Activated CD4-positive, alpha-beta T cell treated with anti-CD3 and anti-CD28 coated beads, Interleukin-2, amount 50 U/mL, for 48 hours (primary cell): ENCODE measurements at places on chromosomes 13 and 19.
A peak's percentile ranks its signal among the peaks of the same experiment; 100 is the strongest.

DNA sequence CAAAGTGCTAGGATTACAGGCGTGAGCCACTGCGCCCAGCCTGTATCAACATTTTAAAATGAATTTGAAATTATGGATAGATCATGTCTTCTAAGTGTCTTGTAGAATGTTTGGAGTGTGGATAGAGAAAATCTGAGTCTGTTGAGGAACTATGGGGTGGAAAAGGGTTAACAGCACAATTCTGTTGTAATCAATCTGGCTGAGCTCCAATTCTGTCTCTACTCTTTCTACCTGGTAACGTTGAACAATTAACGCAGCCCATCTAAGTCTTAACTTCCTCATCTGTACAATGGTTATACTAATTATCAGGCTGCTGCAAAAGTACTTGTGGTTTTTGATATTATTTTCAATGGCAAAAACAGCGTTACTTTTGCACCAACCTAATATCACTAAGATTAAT is 4.1 kb downstream of the FPR2 start:
- DNase-seq = no peak

DNA sequence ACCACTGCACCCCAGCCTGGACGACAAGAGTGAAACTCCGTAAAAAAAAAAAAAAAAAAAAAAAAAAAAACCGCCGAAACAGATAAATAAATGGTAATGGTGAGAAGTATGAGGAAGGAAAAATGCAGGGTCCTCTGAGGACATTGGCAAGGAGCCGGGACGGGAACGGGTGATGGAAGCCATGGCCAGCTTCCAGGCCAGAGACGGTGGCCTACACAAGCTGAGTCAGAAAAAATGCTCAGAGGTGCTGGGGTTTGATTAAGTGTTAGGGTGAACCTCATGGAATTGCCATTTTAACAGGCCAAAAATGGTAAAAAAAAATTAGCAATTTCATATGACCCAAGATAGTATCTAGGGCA is 866 bp upstream of the ZSWIM4 start:
- DNase-seq = no peak

- DNase-seq = no peak
Observed at GRCh38 chr19:38561658-38562057, 56.1 kb downstream of the MAP4K1 start.

DNA sequence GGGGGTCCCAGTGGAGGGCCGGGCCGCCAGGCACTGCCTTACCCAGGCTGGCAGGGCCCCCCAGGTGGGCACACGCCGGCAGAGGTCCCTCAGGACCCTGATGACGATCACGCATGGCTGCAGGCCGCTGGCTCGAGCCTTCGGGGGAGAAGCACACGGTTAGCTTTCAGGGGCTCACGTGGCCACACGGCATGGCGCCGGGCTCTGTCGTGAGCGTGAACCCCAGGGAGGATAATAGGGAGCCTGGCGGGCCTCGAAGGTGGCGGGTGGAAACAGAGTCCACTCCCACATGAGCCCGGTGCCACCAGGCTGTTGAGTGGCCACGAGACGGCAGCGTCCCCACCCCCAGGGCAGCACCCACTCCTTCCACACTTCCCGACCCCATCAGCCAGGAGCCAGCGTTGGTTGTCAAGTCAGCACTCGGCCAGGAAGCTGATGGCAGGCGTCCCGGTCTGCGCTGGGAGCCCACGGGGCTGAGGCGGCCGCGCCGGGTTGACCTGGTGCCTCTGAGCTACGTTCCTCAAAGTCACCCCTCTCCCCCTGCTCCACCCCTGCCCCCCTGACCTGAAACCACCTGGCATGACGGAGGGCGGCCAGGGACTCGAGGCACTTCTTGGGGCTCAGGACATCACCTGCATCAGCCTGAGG is 24.7 kb upstream of the MATK start:
- no peak for DNase-seq

GRCh38 chr19:54630782-54631181 is 498 bp downstream of the LILRB1 start:
- no peak for DNase-seq

GRCh38 chr19:38388349-38389100 is at the start of gene SPRED3:
Gene SPRED3, plus strand, starts transcription at chr19:38388697. Its CDS starts 1,606 bp downstream, at chr19:38390303.
- no peak for DNase-seq

DNA sequence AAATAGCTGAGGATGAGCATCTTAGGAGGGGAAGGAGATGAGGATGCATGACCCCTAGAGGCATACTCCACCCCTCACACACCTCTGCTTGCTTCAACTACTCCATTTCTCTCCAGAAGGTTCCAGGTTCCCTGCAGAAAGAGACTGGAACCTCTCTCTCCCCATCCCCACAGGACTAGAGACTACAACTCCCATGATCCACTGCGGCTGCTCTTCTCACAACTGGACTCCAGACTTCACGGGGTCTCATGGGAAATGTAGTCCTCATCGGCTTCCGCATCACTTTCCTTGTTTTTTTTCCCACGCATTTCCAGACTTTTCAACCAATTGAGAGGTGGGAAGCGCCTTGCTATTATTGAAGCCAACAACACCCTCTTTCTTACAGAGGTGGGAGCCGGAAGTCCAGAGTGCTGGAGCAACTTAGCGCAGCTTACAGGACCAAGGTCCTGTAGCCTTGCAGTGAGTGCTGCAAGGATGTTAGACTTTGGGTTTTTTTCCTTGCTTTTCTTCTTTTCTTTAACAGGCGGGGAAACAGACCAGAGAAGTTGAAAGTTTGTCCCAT is 13.9 kb upstream of the CACNG6 start:
- DNase-seq = peak; percentile 53

- DNase-seq = no peak
Observed at GRCh38 chr13:106003651-106004050, 531.8 kb downstream of the EFNB2 start.

- no peak for DNase-seq
Observed at GRCh38 chr19:15225760-15226159, 6.5 kb downstream of the EPHX3 start.

- no peak for DNase-seq
Observed at GRCh38 chr13:43239275-43239840, 216.0 kb downstream of the DNAJC15 start.

DNA sequence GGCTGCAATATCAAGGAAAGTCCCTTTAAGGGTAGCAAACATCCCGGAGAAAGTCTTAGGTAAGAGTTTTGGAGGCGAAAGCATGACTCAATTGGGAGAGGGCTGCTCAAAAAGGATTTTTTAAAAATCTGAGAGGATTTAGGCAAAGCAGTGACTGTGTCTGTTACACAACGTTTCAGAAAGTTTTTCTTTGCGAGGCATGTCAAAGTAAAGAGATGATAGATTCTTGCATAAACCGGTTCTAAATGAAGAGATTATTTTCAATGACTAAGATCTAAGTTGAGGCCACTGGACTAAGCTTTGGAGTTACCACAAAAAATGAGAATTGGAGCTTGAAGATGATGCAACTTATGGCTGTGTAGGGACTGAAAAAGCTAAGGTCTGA is 43.7 kb upstream of the ENOX1 start:
- no peak for DNase-seq

- DNase-seq = no peak
Observed at GRCh38 chr13:38135592-38135991, 214.1 kb upstream of the UFM1 start.

DNA sequence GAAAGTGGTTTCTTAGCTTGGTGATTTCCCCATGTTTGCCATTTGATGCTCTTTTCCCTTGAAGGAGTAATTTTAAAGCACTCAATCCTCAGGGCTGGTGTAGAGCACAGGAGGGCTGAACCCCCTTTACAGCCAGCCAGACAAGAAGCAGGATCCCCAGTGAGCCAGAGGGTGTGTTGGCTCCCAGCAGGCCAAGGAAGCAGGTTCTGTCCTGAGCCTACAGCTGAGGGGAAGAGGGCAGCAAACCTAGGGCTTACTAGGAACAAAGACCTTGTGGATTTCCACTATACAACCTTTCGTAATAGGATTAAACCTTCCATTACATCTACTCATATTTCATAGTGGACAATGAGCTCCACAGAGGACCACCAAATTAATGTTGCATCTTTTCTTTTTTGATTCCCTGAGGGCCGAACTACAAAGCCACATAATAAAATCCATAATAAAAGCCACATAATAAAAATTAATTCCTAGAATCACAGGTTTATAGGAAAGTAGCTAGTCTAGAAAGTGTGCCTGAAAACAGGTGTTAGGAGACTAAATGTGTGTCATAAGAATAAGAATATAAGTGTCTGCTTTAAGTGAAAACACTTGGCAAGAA is 300.2 kb downstream of the DCLK1 start:
- DNase-seq = no peak

- DNase-seq = no peak
Observed at GRCh38 chr19:18098891-18099622, 1.5 kb downstream of the MAST3 start.

GRCh38 chr19:2841855-2842574 is 740 bp downstream of the ZNF555 start:
- DNase-seq = peak; percentile 15

DNA sequence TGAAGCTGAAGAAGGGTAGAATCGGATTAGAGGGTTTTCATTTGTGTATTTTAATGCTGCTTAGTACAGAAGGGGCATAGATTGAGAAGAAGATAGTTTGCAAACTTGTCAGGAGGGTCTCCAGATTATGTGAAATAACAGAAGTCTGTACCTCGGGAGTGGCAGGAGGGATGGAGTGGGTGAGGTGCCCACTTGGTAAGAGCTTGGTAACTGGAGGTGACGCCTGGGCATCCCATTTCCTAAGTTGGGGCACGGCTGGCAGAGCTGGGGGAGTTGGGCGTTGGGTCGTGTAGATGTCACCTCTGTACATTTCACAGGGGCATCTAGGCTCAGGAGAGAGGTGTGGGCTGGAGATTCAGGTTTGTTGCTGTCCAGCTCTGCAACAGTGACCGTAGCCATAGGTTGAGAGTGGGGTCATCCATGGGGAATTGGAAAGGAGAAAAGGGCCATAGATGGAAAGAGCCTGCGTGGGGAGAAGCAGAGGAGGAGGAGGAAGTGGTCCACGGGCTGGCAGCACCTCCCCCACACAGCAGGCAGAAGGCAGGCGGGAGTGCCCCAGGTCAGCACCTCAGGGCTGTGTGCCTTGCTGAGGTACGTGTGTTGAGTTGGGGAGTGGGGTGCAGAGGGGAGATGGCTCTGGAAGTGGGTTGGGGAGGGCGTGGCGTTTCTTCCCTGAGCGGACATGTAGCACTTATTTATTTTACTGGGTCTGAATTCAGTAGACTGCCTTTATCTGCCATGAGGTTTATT is 31.2 kb downstream of the MPHOSPH8 start:
- DNase-seq = no peak

GRCh38 chr13:19726611-19727010 is 56.1 kb downstream of the PSPC1 start:
- no peak for DNase-seq

- DNase-seq = peak; percentile 73
Observed at GRCh38 chr19:29687244-29687896, 22.1 kb downstream of the PLEKHF1 start.

GRCh38 chr13:98410612-98411011 is 166.3 kb downstream of the STK24 start:
- DNase-seq = no peak

DNA sequence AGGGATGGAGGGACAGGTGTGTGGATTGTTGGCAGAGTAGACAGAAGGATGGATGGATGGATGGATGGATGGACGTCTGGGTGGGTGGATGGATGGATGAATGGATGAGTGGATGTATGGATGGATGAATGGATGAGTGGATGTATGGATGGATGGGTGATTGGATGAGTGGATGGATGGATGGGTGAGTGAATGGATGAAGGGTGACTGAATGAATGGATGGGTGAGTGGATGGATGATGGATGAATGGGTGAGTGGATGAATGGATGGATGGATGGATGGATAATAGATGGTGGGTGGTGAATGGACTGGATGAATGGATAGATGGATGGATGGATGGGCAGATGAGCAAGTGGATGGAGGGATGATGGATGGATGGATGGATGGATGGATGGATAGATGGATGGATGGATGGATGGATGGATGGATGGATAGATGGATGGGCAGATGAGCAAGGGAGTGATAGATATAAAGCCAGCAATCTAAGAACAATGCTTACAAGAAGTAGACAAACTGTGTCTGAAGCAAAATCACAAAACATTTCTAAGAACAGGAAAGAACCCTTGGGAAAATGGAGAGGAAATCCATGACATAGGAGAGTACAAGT is 65.2 kb downstream of the INSR start:
- no peak for DNase-seq

GRCh38 chr13:44874886-44875630 is 114.2 kb downstream of the NUFIP1 start:
- DNase-seq = no peak

DNA sequence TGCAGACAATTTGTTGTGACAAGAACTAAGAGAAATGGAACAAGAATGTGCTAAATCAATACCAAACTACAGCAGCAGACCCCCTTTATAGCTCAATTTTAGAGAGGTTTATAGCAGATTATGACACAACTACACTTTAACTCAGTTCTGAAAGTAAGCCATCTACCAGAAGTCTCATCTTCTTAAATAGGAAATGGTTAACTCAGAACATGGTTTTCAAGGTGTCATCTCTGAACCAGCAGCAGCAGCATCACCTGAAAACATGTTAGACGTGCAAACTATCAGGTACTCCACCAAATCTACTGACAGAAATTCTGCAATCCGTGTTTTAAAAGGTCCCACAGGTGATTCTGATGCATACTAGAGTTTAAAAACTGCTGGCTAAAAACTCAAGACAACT is 6.8 kb downstream of the LHFPL6 start:
- no peak for DNase-seq

DNA sequence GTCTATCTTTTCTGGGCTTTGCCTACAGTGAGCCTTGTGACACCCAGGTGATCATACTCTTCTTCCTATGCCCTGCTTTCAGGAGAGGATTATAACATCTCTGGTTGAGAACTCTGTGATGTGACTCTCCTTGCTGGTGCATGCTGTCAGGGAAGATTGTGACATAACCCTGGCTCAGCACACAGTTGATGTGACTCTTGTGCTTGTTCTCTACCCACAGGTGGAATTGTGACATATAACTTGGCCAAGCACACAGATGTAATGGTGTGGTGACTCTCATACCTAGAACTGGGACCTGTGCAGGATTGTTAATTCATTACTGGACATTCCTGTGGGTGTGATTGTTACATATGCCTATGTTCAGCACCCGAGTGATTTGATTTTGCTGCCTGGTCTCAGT is 21.7 kb upstream of the ZNF254 start:
- DNase-seq = no peak

GRCh38 chr13:109113427-109113826 is 484.0 kb downstream of the MYO16 start:
- DNase-seq = no peak

GRCh38 chr13:26971990-26972887 is 199.4 kb downstream of the USP12 start:
- peak; percentile 25 for DNase-seq

GRCh38 chr19:40533508-40533907 is 43.2 kb upstream of the SHKBP1 start:
- no peak for DNase-seq

GRCh38 chr13:102231479-102231878 is 170.4 kb downstream of the FGF14 start:
- DNase-seq = no peak
